Activated CD4-positive, alpha-beta T cell treated with anti-CD3 and anti-CD28 coated beads, Interleukin-2, amount 10 ng/mL, durations not matched to agents 7 days and 5 days (primary cell): ENCODE measurements at places on chromosomes 11 and 22.
A peak's percentile ranks its signal among the peaks of the same experiment; 100 is the strongest.

DNA sequence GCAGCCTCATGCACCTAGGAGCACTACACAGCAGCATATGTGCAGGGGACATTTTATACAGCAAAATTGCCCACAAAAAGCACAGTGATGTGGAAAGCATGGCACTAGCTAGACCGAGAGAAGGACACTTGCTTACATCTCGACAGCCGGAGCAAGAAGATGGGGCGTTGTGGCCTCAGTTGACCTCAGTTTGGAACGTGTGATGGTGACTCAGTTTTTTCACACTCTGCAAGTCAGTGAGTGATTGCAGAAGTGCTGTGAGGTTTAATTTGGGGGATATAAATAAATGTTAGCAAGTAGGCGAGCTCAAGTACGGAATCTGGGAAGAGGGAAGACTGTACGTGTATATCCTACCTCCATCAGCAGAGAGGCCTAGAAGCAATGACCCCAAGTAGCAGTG, 23.3 kb downstream of the LRP5 start:
- H3K4me1 ChIP-seq: peaks cover 86% of the 10 kb centered on the region
- H3K27ac ChIP-seq: no peak overlapping the region
- DNase-seq: no peak

DNA sequence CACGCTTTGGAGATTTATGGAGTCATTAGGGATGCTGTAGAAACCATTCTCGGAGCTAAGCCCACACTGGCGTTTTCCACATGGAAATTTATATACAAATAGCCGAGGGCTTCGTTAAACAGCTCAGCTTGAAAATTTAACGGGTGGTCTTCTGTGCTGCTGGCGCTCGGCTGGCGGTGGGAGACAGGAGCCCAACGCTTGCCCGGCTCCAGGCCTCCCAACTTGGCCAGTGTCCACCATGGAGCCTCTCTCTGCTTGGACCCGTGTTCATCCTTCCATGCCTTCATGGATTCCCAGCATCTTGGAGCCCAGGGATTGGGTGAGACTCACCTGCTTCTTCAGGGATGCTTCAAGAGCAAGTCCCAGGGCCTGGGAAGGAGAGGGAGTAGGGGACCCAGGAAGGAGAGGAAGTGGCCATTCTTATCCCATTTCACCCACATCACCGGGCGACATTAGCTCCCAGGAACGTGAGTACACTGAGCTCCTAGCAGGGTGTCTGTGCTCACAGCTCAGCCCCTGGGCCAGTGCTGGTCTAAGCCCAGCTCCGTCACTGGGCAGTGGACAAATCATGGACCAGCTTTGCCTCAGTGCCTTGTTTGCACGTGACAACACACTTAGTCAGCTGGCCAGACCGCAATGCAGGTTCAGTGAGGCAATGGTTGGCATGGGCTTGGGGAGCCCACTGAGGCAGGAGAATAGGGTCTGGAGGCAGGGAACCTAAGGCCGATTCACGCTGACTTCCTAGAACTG, 944.3 kb downstream of the BRD1 start:
- no peak overlapping the region for H3K27ac ChIP-seq
- H3K4me3 ChIP-seq: no peak overlapping the region
- no peaks in the 10 kb centered on the region for H3K27me3 ChIP-seq
- no peak for DNase-seq

DNA sequence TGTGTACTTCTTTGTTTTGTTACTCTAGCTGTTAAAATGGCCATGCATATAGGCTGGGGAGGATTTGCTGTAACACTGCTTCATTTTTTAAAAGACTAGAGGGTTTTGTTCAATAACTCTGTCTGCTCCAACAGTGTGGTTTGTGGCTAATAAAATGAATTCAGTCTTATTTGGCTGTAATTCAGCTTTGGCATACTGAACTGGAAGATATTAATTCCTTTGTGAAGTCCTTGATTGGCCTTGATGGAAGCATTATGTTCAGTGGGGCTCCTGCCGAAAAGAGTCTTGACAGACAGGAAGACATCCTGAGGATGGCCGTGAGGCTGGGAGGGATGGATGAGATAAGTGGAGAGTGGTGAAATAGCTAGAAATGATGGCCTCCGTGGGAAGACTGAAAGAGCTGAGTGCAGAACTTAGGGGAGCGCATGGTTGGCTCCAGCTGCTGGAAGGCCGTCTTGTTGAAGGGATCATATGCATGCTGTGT, 44.8 kb upstream of the MYO18B start:
- H3K27me3 ChIP-seq: no peaks in the 10 kb centered on the region
- H3K4me3 ChIP-seq: no peak overlapping the region
- H3K27ac ChIP-seq: no peak overlapping the region
- DNase-seq: no peak
- peaks cover 29% of the 10 kb centered on the region for H3K4me1 ChIP-seq

GRCh38 chr11:103903621-103904323, 132.7 kb upstream of the DDI1 start:
- H3K36me3 ChIP-seq: no peaks in the 10 kb centered on the region
- no peak for DNase-seq
- no peak overlapping the region for H3K27ac ChIP-seq
- no peaks in the 10 kb centered on the region for H3K27me3 ChIP-seq

DNA sequence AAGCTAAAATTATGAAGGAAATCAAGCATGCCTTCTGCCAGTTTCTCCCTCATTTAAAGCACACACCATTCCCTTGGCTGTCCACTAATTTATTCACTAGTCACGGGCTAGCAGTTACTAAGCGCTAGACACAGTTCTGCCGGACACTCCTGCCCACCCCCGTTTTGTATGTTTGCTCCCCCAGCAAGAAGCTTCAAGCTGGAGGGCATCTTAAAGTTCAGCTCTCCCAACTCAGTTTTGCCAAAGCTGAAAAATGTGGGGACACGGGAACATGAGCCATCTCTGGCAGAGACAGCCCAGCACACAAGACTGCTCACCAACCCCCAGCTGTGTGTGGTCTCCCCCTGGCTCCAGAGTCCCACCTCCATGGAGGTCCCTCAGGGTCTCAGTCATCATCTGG, 263.6 kb downstream of the BRD1 start:
- H3K27ac ChIP-seq: peak overlapping the region; percentile 25
- no peaks in the 10 kb centered on the region for H3K4me1 ChIP-seq
- H3K27me3 ChIP-seq: no peaks in the 10 kb centered on the region
- no peak for DNase-seq
- H3K36me3 ChIP-seq: peaks cover 6% of the 10 kb centered on the region
